ENCODE measurements at places on chromosomes 11 and 22.

DNA sequence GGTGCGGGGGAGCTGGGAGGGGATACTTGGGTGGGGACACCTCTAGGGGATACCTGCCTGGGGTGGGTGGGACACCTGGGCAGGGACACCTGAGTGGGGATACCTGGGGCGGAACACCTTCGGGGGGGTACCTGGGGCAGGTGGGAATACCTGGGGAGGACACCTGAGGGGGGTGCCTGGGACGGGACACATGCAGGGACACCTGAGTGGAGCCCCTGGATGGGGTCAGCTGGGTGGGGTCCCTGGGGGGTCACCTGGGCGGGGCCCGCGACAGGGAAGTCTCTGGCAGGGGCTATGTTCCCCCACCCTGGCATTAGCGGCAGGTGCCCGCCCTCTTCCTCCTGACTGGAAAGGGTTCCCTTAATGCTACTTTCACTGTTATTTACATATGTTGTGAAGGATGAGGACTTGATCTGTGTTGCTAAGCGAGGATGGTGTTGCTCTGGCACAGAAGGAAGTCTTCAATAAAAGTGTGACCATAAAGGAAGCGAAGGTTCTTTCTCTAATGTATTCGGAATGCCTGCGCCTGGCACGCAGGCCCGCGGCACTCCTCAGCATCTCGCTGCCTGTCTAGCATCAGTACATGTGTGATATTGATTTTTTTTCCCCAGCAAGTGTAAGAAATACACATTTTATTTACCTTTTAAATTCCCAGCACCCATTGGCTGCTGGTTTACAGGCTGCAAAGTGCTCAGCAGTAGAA is 801.7 kb downstream of the BRD1 start:
- no peak for DNase-seq

DNA sequence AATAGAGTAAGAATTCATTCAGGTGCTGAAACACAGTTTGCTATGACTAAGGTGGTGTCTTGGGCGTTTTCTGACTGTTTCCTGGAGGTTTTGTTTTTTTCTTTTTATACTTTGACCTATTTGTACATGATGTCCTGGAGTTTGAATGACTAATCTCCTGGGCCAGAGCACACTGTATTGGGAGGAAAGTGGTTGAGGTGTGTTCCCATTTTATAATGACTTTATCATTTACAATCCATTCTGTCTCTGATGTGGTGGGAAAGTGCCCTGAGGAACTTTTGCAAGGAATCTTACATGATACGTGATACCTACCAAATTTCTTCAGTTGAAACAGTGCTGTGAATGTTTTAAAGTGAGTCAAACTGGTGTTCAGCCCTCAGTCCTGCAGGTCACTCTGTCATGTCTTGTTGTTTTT is 80.8 kb downstream of the TNRC6B start:
- DNase-seq = no peak

GRCh38 chr11:130162733-130163132 is 3.2 kb downstream of the ST14 start:
- no peak for DNase-seq

DNA sequence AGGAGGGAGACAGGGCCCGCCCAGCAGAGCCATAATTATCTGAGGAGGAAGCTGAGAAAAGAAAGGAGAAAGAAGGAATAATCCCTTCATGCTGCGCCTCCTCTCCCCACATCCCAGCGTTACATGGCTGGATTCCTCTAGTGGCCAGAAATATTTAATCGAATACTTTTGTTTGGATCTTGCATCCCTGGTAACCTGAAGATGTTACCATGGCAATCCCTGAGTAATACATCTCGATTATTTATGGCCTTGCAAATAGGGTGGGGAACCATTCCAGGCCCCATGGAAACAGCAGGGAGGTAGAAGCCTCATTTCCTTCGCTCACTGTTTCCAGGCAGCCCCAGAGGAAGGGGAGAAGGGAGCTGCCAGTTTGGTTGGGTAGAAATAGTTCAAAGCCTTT is 357.7 kb downstream of the BUD13 start:
- no peak for DNase-seq

GRCh38 chr11:44029977-44030911 is 17.5 kb upstream of the ACCSL start:
- no peak for DNase-seq

GRCh38 chr11:118117790-118118601 is 31.2 kb upstream of the SMIM35 start:
- no peak for DNase-seq

GRCh38 chr11:77596626-77597025 is 6.9 kb downstream of the AQP11 start:
- DNase-seq = peak; percentile 63

GRCh38 chr11:70092959-70093715 is 15.0 kb downstream of the ANO1 start:
- no peak for DNase-seq

DNA sequence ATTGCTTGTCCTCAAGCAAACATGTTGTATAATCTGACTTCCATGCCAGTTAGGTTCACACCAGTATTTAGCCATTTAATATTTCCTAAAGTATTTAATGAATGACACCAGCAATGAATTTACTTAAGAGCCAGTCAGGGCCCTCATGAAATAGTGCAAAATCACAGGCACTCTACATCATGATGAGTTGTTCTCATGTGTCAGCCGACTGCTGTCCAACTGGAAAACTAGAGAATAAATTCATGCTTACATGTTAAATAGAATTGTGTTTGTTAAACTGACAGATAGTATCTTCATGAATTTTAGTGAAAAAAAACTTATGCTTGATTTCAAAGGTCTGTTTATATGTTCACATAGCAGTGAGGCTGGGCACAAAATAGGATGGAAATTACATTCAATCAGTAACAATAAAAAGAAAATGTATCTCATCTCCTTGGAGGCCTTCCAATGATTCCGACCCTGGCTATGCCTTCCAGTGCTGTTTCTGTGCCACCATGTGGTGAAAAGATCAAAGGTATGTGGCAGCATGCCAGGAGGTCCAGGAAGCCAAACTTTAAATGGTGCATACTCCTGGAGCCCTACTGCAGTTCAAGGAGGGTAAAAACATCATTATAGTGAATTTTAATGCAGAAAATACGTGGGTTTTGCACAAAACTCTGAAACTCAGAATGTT is 45.2 kb downstream of the CTSC start:
- peak; percentile 18 for DNase-seq

DNA sequence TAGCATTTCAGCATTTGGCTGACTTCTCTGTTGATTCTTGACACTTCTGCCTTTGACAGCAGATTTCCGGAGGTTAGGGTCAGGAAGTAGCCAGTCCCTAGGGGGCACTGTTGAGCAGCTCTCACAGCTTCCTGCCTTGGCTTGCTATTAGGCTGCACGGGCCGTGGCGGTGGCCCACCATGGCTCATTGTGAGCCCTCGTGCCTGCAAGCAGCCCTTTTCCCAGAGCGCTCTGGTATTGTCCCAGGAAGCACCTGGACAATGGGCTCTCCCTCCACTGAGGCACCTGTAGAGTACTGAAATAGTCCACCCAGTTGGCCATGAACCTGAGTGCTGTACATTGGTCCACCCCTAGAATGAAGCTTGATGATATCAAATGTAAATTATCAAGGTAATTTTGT is 100.2 kb upstream of the GAL start:
- no peak for DNase-seq

DNA sequence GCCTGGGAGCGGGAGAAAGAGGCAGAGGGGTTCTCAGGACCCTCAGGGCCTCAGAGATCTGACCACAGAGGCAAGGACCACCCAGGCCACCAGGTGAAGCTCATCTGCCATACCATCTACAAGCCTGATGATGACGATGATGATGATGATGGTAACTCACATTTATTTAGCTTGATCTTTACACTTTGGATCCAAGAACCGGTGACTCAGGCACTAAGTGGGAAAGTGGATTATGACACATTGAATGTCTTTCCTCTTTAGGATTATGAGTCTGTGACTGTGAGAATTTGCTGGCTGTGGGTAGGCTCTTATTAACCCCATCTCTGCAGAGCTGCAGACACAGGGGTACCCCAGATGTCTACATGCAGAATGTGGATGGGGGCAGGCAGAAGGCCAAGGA is 110.3 kb downstream of the DSCAML1 start:
- no peak for DNase-seq

DNA sequence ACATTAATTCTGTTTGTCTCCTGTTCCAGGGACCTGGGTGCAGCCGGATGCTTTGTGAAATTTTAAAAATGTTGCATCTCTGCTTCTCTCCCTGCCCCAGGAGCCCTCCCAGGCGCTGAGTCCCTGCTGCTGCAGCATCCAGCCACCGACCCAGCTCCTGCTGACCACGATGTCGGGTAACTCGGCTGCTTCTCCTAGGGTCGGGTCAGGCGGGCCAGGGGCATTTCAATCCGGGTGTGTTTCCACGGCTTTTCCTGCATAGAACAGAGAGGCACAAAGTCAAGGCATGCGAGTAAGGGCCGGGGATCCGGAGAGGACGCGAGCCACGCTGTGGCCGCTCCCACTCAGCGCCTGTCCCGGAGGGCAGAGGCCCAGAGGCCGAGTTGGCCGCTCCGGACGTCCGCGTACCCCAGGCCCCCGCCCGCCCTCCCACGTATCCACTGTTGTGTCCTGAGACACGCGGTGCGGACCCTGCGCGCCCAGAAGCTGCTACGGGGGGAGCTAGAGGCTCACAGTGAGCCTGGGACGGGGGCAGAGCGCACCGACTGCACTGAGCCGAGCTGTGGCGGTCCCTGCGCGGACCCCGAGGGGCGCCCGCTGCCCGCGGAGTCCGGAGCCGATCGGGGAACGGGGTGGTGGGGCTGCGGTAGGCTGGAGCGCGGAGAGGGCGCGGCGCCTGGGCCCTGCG is at the start of gene POU2AF3:
TSS of gene POU2AF3 (plus strand) at position 134 of the 688 bp plus-strand sequence. CDS start at position 170, 36 bp downstream.
- DNase-seq = no peak

GRCh38 chr11:95503047-95503446 is 272.0 kb upstream of the SESN3 start:
- no peak for DNase-seq

DNA sequence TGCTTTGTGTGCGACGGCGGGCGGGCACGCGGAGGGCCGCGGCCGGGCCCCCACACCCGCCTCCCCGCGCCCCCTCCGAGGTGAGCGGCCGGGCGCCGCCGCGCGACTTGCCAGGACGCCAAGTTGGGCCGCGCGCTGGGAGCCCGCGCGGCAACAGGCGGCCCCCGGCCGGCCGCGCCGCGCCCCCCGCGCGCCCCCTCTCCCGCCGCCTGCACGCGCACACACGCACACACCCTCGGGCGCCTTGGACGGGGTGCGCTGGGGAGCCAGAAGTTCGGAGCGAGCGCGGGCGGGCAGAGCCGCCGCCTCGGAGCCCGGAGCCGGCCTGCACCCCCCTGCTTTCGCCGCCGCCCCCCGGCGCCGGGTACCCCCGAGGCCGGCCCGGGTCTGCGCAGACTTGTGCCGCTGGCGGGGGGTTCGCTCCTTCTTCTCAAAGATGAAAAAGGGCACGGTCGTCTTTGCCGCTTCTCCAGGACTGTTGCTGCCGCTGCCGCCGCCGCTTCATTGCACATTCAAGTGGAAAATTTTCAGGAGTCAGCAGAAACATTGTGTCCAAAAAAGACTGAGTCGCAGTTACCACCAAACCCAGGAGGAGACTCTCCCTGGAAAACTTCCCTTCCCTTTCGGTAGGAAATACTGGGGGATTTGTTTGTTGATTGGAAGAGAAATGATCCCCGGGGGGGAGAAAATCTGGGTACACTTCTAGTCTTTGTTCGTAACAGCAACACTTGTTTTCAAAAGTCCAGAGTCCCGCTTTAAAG is 895 bp downstream of the TEAD1 start:
- DNase-seq = no peak

- no peak for DNase-seq
Measured at GRCh38 chr22:19970479-19971275, 29.1 kb upstream of the TXNRD2 start.

GRCh38 chr22:32680277-32680676 is 121.2 kb upstream of the TIMP3 start:
- no peak for DNase-seq

DNA sequence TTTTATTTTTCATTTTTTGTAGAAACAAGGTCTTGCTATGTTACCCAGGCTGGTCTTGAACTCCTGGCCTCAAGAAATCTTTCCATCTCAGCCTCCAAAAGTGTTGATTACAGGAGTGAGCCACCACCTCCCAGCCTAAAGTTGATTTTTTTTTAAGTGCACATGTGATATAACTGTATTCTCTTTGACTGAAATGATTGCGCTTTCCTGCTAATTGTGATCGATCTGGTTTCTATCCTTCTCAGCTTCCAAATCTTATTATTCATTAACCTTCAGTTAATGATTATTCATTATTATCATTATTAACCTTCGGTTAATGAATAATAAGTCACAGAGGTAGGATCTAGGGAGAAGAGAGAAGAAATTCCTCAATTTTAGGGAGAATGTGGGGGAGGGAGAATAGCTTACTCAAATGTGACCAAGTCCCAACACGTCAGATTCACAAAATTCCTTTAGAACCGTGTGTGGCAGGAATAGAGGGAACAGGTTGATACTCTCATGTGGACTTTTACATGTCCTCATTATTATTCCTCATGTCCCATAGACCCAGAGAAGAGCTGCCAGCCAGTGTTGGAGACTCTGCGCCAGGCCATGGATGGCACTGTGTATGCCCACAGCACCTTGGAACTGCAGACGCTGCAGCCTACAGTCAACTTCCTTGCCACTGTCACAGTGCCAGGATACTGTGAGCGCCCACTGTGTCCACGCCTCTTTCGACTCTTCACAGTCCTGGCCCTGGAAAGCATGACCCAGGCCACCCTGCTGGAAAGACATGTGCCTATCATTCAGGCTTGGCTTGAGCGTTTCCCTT is 47.1 kb downstream of the RRP8 start:
- no peak for DNase-seq

DNA sequence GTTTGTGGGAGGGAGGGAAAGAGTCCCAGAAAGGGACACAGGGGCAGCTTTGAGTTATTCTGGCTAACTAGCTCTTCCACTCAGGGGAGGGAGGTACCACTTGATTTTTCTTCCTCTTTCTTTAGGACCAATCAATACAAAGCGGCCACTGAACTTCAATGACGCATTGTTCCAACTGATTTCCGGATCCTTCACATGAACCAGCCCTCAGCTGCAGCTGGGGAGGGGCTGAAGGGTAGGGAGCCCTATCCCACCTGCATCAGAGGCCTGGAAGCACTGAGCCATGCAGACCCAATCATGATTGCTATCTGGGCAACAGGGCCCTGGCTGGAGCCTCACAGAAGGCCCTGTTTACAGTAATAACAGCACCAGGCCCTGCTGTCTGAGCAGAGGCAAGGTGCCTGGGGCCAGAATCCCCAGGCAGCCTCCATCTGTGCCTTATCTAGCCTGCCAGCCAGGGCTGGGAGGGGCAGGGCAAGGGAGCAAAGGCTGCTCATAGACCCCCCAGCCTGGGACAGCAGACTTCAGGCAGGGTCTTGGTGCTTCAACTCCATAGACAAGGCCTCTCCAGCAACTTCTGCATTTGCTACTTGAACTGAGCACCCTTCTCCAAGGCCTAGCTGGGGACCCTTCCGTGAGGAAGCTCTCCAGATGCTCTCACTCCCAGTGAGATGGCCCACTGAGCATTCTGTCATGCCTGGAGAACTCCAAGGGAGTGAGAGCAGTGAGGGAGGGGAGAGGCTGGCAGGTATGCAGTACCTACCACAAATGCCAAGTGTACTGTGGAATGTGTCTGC is 22.5 kb downstream of the CLPB start:
- no peak for DNase-seq

GRCh38 chr11:43548916-43549315 is 131.6 kb upstream of the HSD17B12 start:
- DNase-seq = no peak

- DNase-seq = no peak
Measured at GRCh38 chr22:46007003-46007847, 30.3 kb upstream of the WNT7B start.
